Endodermal cell (in vitro differentiated cells): ENCODE measurements at places on chromosomes 1 and 21. TPM values are rescaled to one million over a fixed set of nuclear protein-coding genes. Genes with fewer than 3 reads are reported as not detected.

GRCh38 chr1:7940745-7941436 lies at the start of gene TNFRSF9:
TSS of gene TNFRSF9 (minus strand) at chr1:7940839. CDS start at chr1:7939994, 845 bp downstream.
- DNase-seq: peak; percentile 54

DNA sequence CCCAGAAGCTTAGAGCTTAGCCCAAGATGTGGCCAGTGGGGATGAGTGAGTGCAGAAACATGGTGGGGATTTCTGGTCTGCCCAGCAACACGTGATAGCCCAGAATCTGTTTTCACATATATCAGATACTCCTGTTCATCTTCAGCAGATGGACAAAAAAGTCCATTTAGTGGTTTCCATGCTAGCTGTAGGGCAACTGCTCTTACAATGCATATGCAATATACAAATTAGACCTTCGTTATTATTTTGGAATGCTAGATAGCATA lies 96.9 kb upstream of the SGIP1 start:
- no peak for DNase-seq

DNA sequence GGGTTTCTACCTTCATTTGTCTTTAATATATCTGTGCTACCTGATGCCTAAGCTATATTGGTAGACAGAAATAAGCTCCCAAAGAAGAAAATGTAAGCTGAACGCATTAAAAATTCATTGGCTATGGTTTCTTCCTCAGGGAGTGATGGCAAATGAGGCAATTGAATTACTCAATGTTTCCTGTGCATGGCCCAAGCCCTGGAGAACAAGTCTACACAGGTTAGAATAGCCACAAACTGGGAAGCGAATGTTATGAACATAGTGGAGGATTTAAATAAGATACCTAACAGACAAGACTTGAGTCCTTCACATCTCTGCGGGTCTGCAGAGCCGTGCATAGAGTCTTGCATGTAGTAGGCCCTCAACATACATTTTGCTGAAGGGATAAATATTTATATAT lies 350.3 kb downstream of the RWDD3 start:
- no peak for DNase-seq

DNA sequence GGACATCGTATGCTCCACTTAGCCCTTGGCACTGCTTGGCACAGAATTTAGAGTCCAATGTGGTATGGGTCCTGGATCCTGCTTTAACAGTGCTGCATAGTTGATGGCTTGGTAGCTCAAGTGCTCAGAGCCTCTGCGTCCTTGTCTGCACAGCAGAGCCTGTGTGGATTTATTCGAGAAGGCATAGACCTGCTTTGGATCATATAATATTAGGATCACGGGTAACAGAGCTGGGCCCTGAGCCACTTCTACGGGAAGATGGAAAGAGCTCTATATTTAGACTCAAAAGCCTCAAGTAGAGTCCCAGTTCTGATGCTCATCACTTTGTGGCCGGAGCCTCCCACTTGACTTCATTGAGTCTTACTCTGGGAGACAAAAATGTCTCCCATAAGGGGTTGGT lies 164.4 kb upstream of the EDN2 start:
- DNase-seq: peak; percentile 28

- DNase-seq: no peak
These were observed 109.8 kb downstream of the PATJ start for GRCh38 chr1:61851849-61852669.

- no peak for DNase-seq
These were observed 36.7 kb downstream of the ETNK2 start for GRCh38 chr1:204115116-204115515.

- no peak for DNase-seq
These were observed 36.1 kb upstream of the RGS1 start for GRCh38 chr1:192539297-192540092.

DNA sequence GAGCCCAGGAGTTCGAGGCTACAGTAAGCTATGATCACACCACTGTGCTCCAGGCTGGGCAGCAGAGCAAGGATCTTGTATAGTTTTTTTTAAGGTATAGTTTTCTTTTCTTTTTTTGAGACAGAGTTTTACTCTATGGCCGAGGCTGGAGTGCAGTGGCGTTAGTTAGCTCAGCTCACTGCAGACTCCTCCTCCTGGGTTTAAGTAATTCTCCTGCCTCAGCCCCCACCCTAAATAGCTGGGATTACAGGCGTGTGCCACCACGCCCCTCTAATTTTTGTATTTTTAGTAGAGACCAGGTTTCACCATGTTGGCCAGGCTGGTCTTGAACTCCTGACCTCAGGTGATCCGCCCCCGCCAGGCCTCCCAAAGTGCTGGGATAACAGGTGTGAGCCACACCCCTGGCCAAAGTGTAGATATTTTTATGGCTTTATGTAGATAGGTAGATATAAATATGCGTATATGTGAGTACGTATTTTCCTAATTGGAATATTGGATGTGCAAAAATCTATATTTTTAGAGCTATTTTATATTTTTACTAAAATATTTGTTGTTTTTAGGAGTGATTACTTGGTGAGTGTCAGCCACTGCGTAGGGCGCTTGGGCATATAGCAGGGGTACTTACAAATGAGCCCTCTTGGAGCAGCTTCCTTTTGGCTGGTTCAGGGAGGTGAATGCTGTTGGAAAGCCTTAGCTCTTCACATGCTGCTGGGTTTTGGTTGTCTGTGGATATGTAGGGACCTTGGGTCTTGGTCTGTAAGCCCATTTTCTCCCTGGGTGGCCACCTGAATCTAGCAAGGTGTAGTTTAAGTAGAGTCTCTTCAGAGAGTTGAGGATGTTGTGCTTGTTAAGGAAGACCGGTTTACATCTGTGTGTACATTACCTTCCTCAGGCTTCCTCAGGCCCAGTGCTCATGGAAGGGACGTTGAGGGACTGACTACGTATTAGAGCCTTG lies 9.5 kb downstream of the KDM4A start:
- peak; percentile 63 for DNase-seq

- DNase-seq: no peak
These were observed 106.3 kb upstream of the CSF3R start for GRCh38 chr1:36588972-36589371.

- DNase-seq: no peak
These were observed 93.9 kb upstream of the ADGRL4 start for GRCh38 chr1:79100385-79100784.

GRCh38 chr1:51280321-51280978 lies 44.4 kb downstream of the RNF11 start:
- no peak for DNase-seq

DNA sequence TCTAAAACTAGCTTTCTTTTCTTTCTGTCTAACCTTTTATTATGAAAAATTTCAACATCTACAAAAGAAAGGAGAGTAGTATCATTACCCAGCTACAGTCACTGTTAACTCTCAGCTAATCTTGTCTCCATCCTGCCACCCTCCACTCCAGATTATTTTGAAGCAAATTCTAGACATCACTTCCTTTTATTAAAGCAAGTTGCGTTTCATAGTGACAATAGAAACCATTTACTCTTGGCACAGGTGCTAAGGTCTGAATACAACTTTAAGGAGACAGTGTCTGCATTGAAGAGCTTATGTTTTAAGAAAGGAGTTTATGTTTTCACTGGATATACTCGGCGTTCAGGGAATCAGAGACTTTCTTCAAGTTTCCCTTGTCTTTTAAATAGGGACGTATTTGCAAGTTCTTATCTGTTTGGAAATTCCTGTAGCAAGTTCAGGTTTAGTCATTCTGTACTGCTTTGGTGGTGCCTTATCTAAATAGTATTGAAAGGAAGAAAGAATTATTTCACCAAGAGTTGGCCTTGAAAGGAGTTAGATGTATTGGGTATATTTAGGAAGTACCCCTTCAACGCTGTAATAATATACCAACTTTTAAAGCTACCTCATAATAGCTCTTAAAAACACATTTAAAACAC lies 42.7 kb downstream of the ITSN1 start:
- DNase-seq: no peak

CD5L gene
- not detected in 2 replicates for total RNA-seq

APOBEC4 gene
- total RNA-seq: not detected in 3 replicates

GRIK3 gene
- 27.6 to 33.2 TPM (median 32.4 TPM) in 3 replicates for total RNA-seq

VAV3 gene
- total RNA-seq: 2.3 to 6.9 TPM (median 5.1 TPM) in 3 replicates

PLEKHN1 gene
- total RNA-seq: 3.8 and 4.6 TPM in 2 replicates

RAB3GAP2 gene
- total RNA-seq: 50.4 and 52.2 TPM in 2 replicates

TSPEAR gene
- total RNA-seq: 1.1 and 1.5 TPM in 2 replicates

KCNK1 gene
- total RNA-seq: 55.7 to 73.9 TPM (median 57.3 TPM) in 3 replicates

S100A7A gene
- total RNA-seq: not detected in 2 replicates
